ENCODE measurements at places on chromosomes 5 and 9. TPM values are rescaled to one million over a fixed set of nuclear protein-coding genes. Genes with fewer than 3 reads are reported as not detected.

The TTC16 gene
- total RNA-seq = 2.6 TPM

The UBE2B gene
- 121 TPM for total RNA-seq

The OTP gene
- total RNA-seq = not detected

The CATSPER3 gene
- 0.94 TPM for total RNA-seq

The PCDHA8 gene
- not detected for total RNA-seq

The LEAP2 gene
- 8.8 TPM for total RNA-seq

The HCN1 gene
- not detected for total RNA-seq

The CAST gene
- total RNA-seq = 196 TPM

The SLC6A19 gene
- not detected for total RNA-seq

The SH2D3C gene
- 48.6 TPM for total RNA-seq

The PCAT7 gene
- not detected for total RNA-seq

The CAVIN4 gene
- 0.19 TPM for total RNA-seq

The ELOVL7 gene
- total RNA-seq = not detected

The SHISAL2B gene
- total RNA-seq = not detected

The PCDHGA11 gene
- total RNA-seq = 0.20 TPM

The MYO10 gene
- total RNA-seq = 0.17 TPM

The SLC2A8 gene
- 2.1 TPM for total RNA-seq

The UGT3A1 gene
- not detected for total RNA-seq

The PCDHB14 gene
- 0.15 TPM for total RNA-seq

The TMEM174 gene
- not detected for total RNA-seq

The SLC36A2 gene
- not detected for total RNA-seq

The RFESD gene
- total RNA-seq = 9.3 TPM

The GLDC gene
- not detected for total RNA-seq

The PCA3 gene
- total RNA-seq = not detected
